GDM1 (cell line): ENCODE measurements at places on chromosomes 13 and 19.
A peak's percentile ranks its signal among the peaks of the same experiment; 100 is the strongest.

DNA sequence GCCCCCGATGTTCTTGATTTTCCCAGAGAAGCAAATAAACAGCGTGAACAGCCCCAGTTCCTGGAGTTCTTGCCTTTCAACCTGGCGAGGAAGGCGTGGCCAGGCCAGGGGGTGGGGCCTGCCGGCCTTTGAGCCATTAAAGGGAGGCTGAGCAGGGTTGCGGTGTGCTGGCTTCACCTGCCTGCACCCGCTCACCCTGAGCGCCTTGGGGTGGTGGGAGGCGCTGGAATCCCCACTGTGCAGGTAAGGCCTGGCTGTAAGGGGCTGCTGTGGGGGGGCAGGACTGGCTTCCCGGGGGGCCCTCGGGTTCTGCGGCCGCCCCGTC lies 2.7 kb upstream of the MISP start:
- no peak for DNase-seq

DNA sequence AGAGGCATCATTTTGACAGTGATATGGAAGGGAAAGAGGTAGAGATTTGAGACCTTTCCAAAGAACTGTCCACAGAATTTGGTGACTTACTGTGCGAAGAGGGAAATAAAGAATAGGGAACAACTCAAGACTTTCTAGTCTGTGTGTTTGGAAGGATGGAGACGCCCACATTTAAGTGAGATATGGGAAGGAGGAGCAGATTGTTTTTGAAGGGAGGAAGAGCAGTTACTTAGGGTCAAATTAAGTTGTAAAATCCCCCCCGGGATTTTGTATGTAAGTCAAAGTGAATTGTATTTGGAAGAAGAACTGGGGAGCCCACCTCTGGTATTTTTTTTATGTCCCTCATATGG lies 1.2 kb downstream of the USPL1 start:
- no peak for DNase-seq

- no peak for DNase-seq
Observed at GRCh38 chr13:40576369-40576768, 90.1 kb downstream of the FOXO1 start.

DNA sequence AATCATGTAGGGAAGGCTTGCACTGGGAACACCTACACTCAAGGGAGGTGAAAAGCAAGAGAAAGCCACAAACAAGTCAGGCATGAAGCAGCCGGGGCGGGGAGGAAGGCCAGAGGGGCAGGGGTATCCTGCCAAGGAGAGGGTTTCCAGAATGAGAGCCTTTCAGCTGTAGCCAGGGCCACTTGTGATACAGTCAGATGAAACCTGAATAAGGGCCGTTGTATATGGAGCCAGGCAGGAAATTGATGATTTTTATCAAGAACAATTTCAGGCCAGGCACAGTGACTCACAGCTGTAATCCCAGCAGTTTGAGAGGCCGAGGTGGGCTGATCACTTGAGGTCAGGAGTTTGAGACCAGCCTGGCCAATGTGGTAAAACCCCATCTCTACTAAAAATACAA lies 4.4 kb downstream of the TRPM4 start:
- no peak for DNase-seq

GRCh38 chr13:80379245-80379644 lies 38.3 kb upstream of the SPRY2 start:
- no peak for DNase-seq

DNA sequence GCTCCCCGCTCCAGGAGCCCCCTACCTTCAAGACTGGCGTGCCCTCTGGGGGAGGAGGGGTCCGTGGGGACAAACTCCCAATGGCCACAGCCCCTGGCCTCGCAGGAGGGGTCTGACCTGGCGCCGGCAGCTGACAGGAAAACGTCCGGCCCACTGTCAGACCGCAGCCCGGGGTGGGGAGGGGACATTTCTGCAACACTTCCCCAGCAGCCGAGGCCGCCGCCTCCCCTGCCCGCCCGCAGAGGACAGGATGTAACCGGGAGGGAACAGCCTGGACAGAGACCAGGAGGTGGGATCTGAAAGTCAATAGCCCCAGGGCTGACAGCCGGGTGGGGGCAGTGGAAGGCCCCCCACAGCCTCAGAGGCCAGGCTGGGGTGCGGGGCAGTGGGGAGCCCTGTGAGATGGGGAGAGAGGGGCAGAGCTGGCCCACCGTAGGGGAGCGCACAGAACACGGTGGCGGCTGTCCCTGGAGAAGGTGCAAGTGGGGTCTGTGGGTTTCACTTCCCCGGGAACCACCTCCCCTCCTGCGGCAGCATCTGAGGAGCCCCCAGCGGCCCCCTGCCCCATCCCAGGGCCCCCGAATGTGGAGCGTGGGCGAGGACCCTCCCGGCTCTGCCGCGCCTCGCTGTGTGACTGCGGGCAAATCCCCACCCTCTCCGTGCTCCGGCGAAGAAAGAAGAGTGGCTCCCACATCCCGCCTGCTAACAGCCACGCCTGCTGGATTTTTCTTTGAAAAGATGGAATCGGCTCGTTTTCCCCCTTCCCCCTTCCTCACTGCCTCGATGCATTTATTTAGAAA lies at the start of gene PEAK3:
Gene PEAK3 (minus strand): TSS at position 114 of the 800 bp plus-strand sequence. CDS start 1,244 bp downstream, outside the sequence.
- peak; percentile 77 for DNase-seq

- DNase-seq = no peak
Observed at GRCh38 chr19:51186323-51186722, 38.6 kb upstream of the CD33 start.

DNA sequence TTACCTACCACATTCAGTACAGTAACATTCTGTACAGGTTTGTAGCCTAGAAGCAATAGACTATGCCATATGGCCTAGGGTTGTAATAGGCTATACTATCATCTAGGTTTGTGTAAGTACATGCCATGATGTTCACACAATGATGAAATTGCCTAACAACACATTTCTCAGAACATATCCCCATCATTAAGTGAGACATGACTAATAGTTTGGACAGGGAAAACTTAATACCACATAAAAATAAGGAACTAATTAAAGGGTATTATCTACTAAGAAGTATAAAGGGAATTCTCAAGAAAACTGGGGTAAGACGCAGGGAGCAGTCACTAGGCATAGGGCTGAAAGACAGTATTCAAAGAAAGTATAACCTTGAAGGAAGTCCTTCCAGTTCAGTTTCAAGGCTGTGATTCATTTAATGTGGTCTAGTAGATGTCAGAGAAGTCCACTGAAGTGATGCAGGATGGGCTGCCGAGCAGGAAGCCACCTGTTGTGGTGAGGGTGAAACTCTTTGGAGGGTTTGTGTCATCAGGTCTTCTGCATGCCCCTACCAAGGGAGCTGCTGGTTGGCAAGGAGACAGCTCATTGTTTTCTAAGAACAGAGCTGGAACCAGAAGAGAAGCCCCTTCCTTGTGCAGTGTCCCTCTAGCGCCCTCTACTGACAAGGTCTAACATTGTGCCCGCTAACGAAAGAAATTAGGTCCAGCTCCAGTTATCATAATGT lies 122.9 kb downstream of the OLFM4 start:
- peak; percentile 77 for DNase-seq

GRCh38 chr19:12792051-12792852 lies 966 bp downstream of the JUNB start:
- DNase-seq = peak; percentile 46

GRCh38 chr19:32566246-32566830 lies 14.7 kb upstream of the PDCD5 start:
- DNase-seq = no peak

GRCh38 chr13:51317262-51317661 lies 22.2 kb upstream of the SERPINE3 start:
- DNase-seq = no peak

DNA sequence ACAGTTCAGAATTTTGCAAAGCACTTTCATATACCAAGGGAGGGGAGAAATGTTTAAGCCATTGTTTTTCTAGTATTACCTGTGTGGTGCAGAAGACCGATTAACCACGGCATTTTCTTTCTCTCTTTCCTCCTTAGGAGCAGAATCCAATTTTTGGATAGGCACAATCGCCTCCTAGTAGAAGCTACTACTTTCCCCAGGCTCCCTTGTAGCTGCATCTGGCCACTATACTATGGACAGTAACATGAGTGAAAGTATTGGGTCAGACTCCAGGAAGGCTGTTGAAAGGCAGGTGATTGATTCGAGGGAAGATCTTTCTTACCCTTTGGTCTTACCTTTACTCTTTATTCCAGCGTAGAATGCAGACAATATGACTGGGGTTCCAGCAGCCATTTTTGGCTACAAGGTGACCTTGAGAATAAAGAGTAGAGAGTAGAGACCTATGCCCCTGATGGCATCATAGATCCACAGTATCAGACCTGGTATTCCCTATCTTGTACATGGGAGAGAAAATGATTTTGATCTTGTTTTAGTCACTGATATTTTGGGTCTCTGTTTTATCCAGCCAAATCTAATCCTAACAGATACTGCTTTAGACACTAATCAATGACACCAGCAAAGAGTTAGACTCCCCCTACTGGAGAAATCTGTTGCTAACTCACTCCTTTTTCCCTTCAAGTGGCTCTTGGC lies 77.0 kb downstream of the LRRC63 start:
- DNase-seq = peak; percentile 45

DNA sequence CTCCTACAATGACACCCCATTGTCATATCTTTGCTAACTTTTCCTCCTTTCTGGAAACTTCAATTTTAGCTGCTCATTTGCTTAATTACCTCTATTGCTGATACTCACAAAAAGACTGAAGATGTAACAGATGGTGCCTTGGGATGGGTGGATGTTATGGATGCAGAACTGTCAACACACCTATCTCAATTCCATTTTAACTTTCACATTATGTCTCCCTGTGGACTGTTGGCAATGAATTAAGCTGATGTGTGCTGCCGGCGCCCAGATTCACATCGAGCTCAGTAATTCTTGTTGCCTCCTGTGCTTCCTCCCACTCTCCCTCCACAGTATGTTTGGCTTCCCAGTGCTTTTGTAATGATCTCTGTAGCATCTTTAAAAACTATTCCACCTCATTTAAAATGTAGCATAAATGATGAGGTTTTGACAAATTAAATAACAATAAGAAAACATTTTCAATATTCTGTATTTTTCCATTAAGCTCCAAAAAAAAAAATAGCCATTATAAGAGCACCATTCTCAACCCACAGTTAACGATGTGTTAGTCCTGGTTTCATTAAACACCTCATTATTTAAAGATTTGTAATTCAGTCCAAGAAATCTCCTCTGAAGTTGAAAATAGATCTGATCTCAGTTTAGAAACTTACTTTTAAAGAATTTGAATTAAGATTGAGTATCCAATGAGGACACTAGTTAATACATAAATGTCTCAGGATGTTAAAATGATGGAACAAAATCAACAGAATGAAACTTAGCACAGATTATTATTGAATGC lies 99.9 kb upstream of the FAM216B start:
- DNase-seq = no peak

DNA sequence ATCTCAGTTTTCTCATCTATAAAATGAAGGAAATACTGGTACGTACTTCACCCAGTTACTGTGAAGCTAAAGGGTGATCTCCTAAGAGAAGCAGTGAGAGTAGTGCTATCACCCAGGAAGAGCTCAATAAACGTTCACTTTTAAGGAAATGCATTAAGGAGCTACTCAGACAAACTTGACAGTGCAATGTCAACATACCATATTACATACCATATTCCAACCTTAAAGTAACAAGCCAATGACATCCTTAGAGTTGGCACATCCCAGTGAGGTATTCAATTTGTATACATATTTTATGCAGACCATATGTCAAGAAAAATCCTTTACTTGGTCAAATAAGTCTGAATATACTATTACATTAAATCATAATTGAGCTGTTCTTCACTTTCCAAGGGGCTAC lies 7.0 kb downstream of the TBC1D4 start:
- no peak for DNase-seq

DNA sequence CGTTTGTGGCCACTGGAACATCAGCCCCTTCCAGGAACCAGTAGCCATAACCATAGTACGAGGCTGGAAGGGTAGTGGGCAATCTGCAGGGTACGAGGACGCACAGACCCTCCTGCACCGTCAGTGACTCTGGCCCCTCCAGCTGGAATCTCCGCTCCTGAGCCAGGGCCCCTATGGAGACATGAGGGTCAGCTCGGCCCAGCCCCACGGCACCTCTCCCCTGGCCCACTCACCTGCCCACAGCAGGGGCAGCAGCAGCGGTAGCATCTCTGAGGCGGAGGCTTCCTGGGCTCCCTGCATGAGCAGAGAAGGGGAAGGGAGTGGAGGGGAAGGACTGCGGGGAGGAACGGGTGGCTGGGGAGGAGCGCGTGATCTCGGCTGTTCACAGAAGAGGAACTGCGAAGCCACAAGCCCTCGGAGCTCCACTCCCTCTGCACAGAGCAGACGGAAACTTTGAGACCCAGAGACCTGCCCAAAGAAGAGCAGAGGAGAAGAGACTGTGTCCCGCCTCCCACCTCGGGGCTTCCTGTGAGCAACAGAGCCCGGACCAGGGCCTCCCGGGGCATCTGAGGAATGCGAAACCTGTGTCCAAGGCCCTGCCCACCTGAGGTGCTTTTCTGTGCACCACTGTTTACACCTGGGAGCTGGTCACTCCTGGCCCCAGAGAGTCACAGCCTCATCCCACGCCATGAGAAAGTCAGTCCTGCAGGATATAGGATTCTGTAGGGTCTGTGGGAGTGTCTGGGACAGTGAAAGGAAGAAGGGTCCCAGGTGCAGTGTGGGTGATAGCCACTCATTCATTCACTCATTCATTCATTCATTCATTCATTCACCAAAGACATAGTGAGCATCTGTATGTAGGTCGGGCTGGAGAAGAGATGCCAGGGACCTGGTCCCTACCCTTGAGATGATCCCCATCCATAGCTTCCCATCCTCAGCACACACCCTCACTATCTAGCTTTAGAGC lies at the start of gene SIGLEC6:
Gene SIGLEC6 (minus strand): TSS at position 322 of the 967 bp plus-strand sequence. CDS start 22 bp downstream, at position 300.
- peak; percentile 95 for DNase-seq

GRCh38 chr13:37011002-37011401 lies 10.4 kb downstream of the EXOSC8 start:
- no peak for DNase-seq

- DNase-seq = no peak
Observed at GRCh38 chr13:32429433-32429909, 1.5 kb upstream of the N4BP2L1 start.
